Activated CD4-positive, CD25-positive, alpha-beta regulatory T cell treated with anti-CD3 and anti-CD28 coated beads, Interleukin-2, amount 50 U/mL, for 24 hours (primary cell): ENCODE measurements at places on chromosomes 5 and 9.

- ATAC-seq, result no peak
Observed at GRCh38 chr5:174612686-174613085, 111.7 kb upstream of the MSX2 start.

- no peak for ATAC-seq
Observed at GRCh38 chr9:77099388-77099787, 77.9 kb upstream of the VPS13A start.

- no peak for ATAC-seq
Observed at GRCh38 chr5:33817301-33817700, 74.5 kb downstream of the ADAMTS12 start.

GRCh38 chr5:145697251-145697990 is 137.7 kb downstream of the PRELID2 start:
- no peak for ATAC-seq

- no peak for ATAC-seq
Observed at GRCh38 chr5:13658761-13659160, 285.7 kb downstream of the DNAH5 start.

- no peak for ATAC-seq
Observed at GRCh38 chr5:55853818-55854217, 2.7 kb downstream of the IL31RA start.

- ATAC-seq, result no peak
Observed at GRCh38 chr5:153122403-153122802, 368.1 kb upstream of the GRIA1 start.

DNA sequence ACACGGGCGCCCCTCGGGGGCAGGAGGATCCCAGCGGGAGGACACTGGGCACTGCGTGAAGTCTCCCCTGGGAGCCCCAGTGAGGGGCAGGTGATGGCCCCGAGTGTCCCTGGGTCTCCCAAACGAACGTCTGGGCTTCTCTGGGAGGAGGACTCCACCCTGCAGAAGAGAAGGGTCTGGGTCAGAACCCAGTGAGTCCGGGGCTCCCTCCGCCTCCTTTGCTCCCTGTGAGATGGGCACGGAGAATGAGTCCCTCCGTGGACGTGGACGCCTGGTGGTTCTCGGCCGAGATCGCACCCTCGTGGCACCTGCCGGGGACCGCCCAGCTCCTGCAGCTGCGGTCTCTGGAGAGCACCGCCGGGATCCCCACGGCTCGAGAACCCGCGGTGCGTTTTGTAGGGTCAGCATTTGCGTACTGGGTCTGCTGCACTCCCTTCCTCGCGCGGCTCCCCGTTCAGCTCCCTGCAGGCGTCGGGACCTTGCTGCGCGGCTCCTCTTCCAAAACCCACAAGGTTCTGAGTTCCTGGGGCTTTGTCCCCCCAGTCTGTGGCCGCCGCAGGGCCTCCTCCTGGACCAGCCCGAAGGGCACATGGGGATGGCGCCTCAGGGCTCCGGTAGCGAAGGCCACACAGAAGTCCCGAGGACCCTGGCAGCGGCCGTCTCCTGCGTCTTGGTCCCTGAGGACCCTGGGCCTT is 10.2 kb upstream of the CEP72 start:
- no peak for ATAC-seq

GRCh38 chr9:118318770-118319431 is 614.7 kb downstream of the TLR4 start:
- no peak for ATAC-seq

DNA sequence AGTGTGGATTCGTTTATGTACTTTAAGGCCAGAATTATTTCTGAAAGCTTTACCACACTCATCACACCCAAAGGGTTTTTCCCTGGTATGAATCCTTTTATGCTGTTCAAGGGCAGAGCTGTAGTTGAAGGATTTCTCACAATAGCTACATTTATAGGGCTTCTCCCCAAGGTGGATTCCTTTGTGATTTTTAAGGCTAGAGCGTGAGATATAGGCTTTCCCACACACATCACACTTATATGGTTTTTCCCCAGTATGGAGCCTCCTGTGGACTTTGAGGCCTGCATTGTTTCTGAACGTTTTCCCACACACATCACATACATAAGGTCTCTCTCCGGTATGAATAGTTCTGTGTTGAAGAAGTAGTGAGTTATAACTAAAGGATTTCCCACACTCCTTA is 11.2 kb downstream of the ZFP62 start:
- ATAC-seq, result no peak

DNA sequence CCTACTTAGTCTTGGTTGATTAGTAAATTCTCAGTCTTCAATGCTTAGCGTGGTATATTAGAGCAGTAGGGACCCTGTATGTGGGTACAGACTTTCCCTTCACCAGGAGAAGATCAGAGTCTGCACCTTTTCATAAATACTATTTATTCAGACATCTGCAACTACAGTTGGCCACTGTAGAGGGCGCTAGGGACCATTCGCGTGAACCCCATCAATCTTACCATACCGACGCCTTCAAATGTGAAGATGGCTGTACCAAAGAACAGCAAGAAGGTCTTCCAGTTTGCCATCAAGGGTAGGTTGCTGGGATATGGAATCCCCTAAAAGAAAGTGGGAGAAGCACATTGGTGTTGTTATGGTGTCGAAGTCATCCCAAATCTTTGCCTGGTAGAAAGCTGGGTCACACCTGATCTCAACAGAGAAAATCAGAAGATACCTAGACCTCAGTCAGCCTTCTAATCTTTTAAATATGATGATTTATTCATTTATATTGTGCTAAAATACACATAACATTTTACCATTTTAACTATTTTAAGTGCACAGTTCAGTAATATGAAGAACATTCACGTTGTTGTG is 19.1 kb downstream of the SLC36A3 start:
- no peak for ATAC-seq

GRCh38 chr5:76367623-76368371 is 35.3 kb upstream of the IQGAP2 start:
- peak; percentile 97 for ATAC-seq

DNA sequence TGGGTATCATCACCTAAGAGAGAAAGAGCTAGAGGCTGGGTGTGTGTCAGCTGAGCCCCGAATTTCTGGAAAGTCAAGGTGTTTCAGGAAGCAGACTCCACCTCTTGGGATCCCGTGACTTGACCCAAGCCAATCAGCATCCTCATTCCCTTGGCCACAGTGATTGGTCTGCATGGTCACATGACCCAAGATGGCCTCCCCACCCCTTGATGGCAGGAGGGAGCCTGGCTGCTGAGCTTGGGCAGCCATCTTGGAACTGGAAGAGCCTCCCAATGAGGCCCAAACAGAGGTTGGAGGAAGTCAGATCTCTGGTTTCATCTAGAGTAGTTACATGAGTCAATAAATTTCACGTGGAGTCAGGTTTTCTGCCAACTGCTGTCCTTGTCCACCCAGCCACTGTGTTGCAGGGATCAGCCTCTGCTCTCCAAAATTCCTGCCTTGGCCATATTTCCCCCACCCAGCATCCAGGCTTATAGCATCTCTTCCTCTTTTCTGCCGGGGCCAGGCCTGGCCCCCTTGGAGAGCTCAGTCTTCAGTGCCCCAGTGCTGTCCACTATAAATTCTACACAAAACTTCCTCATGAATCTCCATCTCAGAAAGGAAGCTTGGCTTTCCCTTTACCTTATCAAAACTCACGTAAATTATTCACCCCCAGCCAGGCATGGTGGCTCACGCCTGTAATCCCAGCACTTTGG is 17.2 kb upstream of the SUSD3 start:
- ATAC-seq, result no peak

GRCh38 chr5:178432421-178433272 is 157.5 kb downstream of the COL23A1 start:
- ATAC-seq, result no peak
